PC-3 (cell line): ENCODE measurements at places on chromosomes 3 and 15. TPM values are rescaled to one million over a fixed set of nuclear protein-coding genes. Genes with fewer than 3 reads are reported as not detected.

DNA sequence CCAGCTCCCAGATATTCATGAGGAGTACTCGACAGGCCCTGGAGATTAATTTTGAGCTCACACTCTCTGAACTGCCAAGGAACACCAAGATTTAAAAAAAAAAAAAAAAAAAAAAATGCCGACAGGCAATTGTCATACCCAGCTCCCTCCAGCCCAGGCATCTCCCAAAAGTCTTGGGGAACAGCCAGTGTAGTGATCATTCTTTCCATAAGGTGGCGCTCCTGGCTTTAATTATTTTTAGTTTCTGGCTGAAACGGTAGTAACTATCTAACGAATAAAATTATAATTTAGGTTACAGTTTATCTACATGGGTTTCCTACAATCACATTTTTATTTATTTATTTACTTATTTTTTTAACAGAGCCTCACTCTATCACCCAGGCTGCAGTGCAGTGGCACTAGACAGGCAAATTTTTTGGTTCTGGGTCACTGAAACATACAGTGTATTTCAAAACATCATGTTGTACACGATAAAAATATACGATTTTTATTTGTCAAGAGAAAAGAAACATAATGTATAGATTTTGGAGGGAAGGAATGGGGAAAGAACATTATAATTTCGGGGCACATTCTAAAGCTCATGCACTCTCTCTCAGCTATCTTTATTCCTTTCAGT lies 157.3 kb downstream of the ADAMTS9 start:
- no peaks in the 10 kb centered on the region for H3K4me1 ChIP-seq
- no peak overlapping the region for H3K27ac ChIP-seq
- no peak overlapping the region for H3K4me3 ChIP-seq
- H3K36me3 ChIP-seq: no peaks in the 10 kb centered on the region

GRCh38 chr15:48084759-48085590 lies 35.8 kb upstream of the SLC24A5 start:
- peaks cover 17% of the 10 kb centered on the region for H3K27me3 ChIP-seq
- no peaks in the 10 kb centered on the region for H3K36me3 ChIP-seq
- H3K4me3 ChIP-seq: no peak overlapping the region

DNA sequence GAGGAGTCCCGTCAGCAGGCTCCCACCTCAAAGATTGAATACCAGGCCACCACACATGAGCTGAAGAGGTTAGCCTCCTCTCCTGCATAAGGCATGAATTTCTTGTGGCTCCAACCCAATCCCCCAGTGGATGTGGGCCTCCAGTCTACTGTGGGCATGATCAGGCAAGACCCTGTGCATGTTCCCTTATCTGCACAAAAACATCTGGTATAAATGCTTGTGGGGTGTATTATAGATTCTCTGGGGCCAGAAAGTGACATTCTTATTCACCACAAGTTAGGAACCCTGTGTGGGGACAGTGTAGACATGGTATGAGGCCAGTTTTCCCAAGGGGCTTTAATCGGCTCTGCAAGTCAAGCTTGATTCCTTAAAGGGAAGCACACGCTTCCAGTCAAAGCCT lies 18.2 kb upstream of the UBP1 start:
- H3K4me3 ChIP-seq: no peak overlapping the region
- H3K27ac ChIP-seq: no peak overlapping the region
- H3K36me3 ChIP-seq: peaks cover 6% of the 10 kb centered on the region; the same call in 1 of the 2 replicates
- no peaks in the 10 kb centered on the region for H3K4me1 ChIP-seq

DNA sequence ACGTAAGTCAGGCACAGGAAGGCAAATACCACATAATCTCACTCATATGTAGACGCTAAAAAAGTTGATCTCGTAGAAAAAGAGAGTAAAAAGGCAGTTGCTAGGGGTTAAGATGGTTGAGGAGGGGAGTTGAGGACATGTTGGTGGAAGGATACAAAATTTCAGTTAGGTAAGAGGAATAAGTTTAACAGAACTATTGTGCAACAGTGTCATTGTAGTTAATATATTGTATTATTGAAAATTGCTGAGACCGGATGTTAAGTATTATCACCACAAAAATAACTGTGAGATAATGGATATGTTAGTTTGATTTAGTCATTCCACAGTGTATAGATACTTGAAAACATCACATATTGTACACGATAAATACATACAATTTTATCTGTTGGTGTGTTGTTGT lies 139.1 kb downstream of the ADAMTSL3 start:
- H3K4me3 ChIP-seq: no peak overlapping the region
- no peak overlapping the region for H3K27ac ChIP-seq
- H3K36me3 ChIP-seq: no peaks in the 10 kb centered on the region
- DNase-seq: no peak
- no peaks in the 10 kb centered on the region for H3K27me3 ChIP-seq

LRTM1 gene
- not detected in 2 replicates for total RNA-seq

ADAMTS17 gene
- 5.5 and 6.9 TPM in 2 replicates for total RNA-seq

OXTR gene
- 21.5 and 23.1 TPM in 2 replicates for total RNA-seq
